Small intestine (tissue), 16 donors: ENCODE measurements at places on chromosomes 7 and 10. TPM values are rescaled to one million over a fixed set of nuclear protein-coding genes. Genes with fewer than 3 reads are reported as not detected.

DNA sequence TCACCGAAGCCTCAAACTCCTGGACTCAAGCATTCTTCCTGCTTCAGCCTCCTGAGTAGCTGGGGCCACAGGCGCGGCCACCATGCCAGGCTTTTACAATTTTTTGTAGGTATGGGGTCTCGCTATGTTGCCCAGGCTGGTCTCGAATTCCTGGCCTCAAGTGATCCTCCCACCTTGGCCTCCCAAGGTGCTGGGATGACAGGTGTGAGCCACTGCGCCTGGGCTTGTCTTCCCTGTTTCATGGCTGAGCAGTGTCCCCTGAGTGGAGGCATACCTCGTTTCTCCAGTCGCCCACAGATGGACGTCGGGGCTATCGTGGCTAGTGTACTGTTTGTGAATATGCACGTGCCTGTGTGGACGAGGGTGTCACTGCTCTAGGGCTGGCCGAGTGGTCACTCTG, 11.3 kb downstream of the INPP5A start:
- DNase-seq, result no peak

GRCh38 chr7:136353287-136353686, 376.1 kb upstream of the MTPN start:
- no peak for DNase-seq

DNA sequence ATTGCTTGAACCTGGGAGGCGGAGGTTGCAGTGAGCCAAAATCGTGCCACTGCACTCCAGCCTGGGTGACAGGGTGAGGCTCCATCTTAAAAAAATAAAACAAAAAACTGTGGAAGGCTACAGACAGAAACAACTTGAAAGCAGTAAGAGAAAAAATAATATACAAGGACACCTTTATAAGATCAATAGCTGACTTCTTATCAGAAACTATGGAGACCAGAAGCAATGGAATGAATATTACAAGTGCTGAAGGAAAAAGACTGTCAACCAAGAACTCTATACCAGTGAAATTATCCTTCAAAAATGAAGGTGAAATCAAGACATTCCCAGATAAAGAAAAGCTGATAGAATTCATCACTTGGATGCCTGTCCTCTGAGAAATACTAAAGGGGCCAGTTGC, 49.0 kb downstream of the RBAK start:
- DNase-seq, result no peak

GRCh38 chr7:102097601-102098161, 189.0 kb upstream of the SH2B2 start:
- peak; percentile 81 for DNase-seq

- no peak for DNase-seq
Observed at GRCh38 chr10:15462253-15462897, 91.3 kb upstream of the FAM171A1 start.

DNA sequence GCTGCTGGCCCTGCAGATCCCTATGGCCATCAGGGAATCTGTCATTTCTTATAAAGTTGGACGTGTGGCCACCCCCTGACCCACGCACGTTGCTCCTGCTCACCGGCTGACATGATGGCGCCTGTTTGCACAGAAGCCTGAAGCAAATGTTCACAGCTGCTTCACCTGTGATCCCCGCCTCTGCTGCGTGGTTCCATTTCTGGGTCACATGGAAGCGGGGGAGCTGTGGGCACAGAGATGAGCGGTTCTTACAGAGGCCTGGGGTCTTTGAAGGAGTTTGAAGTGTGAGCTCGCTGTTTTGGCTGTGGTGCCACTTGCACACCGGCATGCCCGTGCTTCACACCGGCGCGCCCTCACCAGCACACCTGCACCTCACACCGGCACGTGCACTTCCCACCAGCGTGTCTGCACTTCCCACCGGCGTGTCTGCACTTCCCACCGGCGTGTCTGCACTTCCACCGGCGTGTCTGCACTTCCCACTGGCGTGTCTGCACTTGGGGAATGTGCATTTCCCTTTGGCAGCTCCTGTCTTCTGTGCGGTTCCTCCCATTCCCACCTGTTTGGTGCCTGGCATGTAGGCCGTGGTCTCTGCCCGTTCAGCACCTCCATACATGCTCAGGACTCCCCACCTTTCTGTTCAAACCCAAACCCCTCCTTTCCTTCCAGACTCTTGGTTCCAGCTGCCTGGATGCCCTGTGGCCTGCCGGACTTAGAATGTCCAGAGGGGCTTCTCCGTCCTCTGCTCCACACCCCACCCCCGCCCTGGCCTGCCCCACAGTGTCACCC, 86.7 kb downstream of the INPP5A start:
- DNase-seq, result no peak

DNA sequence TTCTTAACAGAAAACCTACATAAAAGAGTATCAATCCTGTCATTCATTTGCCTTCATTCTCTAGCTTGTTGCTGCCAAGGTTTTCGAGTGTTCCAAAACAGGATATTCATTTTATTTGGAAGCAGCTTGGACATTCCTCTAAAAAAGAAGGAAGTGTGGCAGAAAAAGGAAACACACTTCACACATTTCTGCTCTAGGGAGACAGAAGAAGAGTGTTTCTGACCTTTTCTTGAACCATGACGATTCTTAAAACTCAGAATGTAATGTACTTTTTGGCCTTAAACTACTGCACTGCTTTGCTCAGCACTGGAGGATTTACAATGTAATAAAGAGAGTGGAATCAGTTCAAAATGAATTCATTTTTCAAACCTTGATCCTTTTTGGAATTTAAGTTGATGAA, 81.3 kb downstream of the SEMA3A start:
- DNase-seq, result no peak

GRID2IP gene
- 0.34 TPM for polyA plus RNA-seq

CFAP69 gene
- polyA plus RNA-seq, result 4.7 TPM

- DNase-seq, result peak; percentile 9
Observed at GRCh38 chr7:148403466-148403993, 187.0 kb upstream of the C7orf33 start.

DNA sequence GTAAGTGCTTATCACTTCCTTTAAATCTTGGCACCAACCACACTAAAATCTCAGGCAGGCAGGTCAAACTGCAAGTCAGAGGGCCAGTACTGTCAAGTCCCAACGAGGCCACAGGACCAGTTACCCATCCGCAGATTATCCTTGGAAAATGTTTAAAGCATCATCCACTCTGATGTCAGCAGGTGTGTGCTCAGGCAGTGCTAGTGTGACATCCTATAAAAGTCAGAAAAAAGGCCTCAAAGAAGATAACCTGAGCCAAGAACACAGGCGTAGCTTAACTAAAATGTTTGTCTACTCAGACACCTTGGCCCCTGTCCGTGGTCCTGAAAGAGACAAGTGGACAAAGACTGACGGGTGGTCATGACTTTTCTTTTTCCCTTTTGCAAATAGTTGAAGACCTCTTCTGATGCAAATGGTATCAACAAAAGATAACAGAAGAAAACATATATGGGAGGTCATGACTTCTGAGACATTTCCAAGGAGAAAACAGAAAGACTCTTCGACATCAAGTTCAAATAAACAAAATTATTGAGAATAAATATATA, 309.3 kb downstream of the KCNMA1 start:
- DNase-seq, result no peak

FAM131B gene
- 1.5 TPM for polyA plus RNA-seq

ERCC6 gene
- polyA plus RNA-seq, result 5.4 TPM

GRCh38 chr7:157508477-157508881, 171.7 kb downstream of the DNAJB6 start:
- DNase-seq, result no peak

DGKB gene
- not detected for polyA plus RNA-seq
